ENCODE measurements at places on chromosomes 6 and 20.

DNA sequence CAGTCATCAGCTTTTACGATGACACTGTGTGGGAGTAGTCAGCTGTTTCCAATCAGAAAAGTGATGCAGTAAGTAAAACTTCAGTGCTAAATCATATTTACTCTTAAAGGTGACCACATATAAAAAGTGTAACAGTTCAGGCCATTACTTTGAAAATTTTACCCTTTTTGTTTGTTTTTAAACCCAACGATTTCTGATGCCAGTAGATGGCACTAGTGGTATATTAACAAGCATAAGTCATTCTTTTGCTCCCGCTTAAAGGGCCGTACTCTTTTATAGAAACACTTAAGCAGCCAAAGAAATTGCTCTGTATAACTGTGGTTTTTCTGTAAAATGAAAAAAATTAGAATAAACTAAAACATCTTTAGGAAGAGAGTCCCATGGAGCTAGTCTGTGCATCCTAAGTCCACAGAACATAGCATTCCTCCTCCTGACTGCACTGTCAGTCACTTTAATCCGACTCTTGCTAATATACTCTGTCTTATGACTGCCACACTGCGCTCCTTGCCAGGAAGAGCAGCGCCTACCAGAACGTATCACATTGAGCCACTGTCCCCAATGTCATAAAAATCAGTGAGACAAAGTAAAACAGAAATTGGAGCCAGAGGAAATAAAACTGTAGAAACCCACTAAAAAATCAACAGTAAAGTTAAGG lies 25.0 kb downstream of the HEBP2 start:
- peak; percentile 35 for DNase-seq

- no peak for DNase-seq
These were observed 13.6 kb downstream of the ITPA start for GRCh38 chr20:3222635-3223600.

- DNase-seq: no peak
These were observed 24.4 kb downstream of the PROCR start for GRCh38 chr20:35196313-35196712.

DNA sequence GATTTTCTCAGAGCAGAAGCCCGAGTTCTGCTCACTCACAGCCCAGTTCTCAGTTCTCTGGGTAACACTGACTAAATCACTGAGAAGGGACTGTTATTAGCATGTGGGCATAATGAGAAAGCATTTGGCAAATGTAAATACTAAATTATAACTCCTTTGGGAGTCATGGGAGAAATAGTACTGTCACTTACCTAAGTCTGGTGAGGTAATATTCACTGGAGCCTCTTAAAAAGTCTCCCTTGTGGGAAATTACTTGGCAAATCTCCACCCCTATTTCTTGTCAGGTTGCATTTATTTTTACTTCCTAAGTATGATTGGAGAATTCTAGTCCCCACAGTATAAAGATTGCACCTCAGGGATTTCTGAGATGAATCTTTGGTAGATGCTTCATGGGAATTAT lies 254.3 kb downstream of the SLC35F1 start:
- DNase-seq: no peak

DNA sequence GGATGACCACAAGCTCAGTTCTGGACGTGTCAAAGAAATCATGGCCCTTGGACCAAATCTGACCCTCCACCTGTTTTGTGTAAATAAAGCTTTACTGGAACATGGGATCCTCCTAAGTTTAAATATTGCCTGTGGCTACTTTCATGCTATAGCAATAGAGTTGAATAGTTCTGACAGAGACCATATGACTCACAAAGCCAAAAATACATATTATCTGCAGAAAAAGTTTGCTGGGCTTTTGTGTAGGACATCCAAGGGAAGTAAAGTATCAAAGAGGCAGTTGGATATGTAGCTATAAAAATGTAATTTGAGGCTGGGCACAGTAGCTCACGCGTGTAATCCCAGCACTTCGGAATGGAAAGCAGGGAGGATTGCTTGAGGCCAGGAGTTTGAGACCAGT lies 78.9 kb downstream of the TOX2 start:
- no peak for DNase-seq

GRCh38 chr20:4366076-4366475 lies 350.7 kb upstream of the RNF24 start:
- DNase-seq: no peak

- no peak for DNase-seq
These were observed 235.3 kb upstream of the CEP162 start for GRCh38 chr6:84462698-84463097.

GRCh38 chr6:30779850-30780641 lies 35.7 kb upstream of the IER3 start:
- DNase-seq: no peak

DNA sequence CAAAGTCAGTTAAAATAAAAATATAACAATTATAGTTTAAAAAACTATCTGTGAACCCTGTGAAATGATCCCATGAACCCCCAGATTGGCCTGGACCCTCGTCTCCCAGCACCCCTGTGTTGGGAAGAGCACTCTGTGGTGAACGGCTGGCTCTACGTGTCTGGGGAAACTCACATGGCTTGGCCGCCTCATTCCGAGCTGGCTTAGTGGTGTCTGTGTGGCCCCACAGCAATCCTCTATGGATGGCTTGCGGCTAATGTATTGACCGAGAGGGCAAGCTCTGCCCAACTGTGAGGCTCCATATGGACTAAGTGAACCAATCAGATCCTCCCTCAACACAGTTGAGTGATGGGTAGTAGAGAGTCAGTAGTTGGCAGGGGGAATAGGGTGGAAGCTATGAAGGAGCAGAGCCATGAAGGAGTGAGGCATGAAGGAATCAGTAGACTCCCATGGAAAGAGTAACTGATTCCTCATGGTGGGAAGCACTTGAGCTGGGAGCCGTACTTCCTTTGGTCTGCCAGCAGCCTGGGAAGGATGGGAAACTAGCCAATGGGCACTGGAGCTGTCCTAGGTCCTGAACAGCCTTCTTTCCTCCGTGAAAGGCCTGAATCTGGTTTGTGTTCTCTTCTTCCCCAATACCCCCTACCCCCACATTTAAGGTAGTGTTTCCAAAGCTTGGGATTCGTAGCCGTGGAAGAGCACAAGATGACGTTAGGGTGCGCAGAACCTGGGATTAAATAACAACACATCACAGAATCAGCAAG lies 21.6 kb upstream of the ZNF831 start:
- peak; percentile 48 for DNase-seq

- no peak for DNase-seq
These were observed 222.9 kb downstream of the LAMA2 start for GRCh38 chr6:129105793-129106192.

DNA sequence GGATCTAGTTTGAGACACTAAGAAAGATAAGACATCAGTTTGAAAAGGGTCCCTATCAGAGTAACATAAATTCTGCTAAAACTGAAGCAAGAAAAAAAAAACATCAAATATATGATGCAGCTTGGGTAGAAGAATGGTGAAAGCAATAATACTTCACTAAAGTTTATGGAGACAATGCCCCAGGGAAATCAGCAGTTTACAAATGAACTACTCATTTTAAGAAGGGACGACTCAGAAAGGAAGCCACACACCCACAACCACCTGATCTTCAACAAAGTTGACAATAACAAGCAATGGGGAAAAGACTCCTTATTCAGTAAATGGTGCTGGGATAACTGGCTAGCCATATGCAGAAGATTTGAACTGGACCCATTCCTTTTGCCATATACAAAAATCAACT lies 143.5 kb downstream of the TPBG start:
- no peak for DNase-seq

DNA sequence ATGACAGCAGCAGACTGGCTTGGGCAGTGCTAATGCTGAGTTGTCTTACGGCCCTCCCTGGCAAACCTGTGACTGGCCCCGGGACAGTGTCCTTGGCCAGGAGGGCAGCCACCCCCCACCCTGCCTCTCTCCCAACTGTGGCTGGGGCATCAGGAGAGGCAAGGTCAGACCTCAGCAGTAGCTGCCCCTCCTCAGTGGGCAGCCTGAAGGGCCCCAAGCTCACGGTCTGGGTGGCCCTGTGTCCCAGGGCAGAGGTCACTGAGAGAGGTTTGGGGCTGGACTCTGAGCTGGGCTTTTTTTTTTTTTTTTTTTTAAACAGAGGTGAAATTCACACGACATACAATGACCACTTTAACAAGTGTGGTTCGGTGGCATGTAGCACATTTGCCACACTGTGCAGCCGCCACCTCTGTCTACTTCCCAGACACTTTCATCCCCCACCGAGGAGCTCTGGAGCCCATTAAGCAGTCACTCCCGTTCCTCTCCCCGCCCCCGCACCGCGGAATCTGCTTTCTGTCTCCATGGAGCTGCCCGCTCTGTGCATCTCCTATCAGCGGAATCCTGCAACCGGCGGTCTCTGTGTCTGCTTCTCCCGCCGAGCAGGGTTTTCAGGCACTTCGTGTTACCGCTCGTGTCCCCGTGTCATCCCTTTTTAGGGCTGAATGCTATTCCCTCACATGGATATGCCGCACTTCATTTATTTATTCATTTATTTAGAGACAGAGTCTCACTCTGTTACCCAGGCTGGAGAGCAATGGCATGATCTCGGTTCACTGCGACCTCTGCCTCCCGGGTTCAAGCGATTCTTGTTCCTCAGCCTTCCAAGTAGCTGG lies 67.9 kb upstream of the GATA5 start:
- no peak for DNase-seq

GRCh38 chr6:5898563-5898962 lies 108.2 kb downstream of the NRN1 start:
- no peak for DNase-seq

- no peak for DNase-seq
These were observed 10.5 kb downstream of the SNAI1 start for GRCh38 chr20:49993301-49993751.

- no peak for DNase-seq
These were observed 147.3 kb downstream of the UNC5CL start for GRCh38 chr6:40891686-40892085.

DNA sequence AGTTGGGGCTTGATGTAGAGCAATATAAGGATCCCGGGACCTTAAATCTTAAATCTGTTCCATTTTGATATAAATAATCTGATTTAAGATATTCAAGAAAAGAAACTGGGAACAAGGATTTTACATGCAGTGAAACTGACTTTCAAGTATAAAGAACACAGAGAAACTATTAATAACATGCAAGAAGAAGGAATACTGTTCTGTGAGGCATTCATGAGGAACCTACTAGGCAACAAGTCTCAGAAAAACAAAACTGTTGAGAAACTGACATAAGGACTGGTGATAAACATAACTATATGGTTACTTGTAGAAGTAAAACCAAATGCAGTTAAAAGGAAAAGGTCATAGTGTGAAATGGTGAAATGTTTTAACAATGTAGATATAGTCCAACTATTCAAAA lies 15.8 kb downstream of the HDDC2 start:
- DNase-seq: no peak

- no peak for DNase-seq
These were observed 228.9 kb upstream of the DEFB112 start for GRCh38 chr6:50278663-50279062.

DNA sequence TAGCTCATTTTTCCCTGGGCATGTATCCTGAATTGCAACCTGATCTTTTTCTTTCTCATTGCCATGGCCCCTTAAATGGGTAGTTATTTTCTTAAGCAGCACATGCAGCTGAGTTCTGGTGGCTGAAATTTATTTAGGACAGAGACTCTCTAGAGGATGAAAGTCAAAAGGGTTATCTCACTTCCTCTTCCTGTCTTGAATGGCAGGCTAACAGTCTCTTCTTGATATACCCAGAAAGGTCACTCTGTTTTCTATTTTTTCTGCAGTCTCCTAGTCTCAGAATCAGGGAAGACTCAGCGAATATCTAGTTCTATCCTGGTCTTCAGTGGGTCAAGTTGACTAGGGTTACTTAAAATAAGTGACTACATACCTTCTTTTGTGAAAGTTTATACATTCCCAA lies 243.3 kb downstream of the EPHA7 start:
- no peak for DNase-seq

- DNase-seq: no peak
These were observed 59.7 kb downstream of the GPX5 start for GRCh38 chr6:28585335-28585734.

DNA sequence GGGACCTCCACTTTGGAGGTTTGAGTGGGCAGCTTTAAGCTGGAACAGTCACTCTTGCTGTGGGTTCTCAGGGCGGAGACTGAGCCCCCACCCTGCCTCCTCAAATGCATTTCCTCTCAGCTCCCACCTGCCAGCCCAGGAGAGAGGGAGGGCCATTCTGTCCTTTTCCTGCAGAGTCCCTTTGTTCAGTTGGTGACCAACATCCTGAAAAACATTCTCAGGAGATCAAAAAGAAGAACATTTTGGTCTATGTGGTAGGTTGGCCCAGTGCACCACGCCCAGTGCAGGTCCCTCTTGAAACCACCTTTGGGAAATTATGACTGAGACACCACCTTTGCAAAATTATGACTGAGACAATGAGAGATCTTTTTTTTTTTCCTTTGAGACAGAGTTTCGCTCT lies 13.4 kb downstream of the SLC52A3 start:
- DNase-seq: no peak

- DNase-seq: no peak
These were observed 120.3 kb upstream of the RALGAPA2 start for GRCh38 chr20:20832715-20833114.

- DNase-seq: no peak
These were observed 61.9 kb downstream of the CBFA2T2 start for GRCh38 chr20:33551778-33552177.

GRCh38 chr6:141464490-141464889 lies 668.2 kb upstream of the GJE1 start:
- DNase-seq: no peak

DNA sequence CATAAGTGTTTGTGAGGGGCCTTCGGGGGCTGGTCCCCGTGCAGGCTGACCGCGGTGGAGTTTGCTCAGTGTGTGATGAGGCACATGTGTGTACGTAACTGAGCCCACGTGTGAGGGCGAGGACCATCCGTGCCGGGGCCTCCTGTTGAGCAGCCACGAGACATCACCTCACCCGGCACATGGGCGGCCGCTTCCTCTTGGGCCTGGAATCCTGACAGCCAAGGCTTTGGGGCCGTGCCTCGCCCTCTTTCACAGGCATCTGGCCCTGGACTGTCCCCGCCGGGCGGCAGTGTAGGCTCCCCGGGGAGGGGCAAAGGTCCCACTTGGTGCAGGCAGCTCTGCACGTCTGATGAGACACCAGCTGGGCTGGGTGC lies 202.3 kb downstream of the DLL1 start:
- no peak for DNase-seq

DNA sequence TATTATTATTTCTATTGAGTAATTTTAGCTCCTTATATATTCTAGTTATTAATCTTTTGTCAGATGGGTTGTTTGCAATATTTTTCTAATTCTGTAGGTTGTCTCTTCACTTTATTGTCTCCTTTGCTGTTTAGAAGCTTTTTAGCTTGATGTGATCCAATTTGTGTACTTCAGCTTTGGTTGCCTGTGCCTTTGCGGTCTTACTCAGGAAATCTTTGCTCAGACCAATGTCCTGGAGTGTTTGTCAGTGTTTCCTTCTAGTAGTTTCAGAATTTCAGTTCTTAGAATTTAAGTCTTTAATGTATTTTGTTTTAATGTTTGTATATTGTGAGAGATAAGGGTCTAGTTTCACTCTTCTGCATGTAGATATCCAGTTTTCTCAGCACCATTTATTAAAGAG lies 916.0 kb upstream of the EYS start:
- no peak for DNase-seq

GRCh38 chr20:12849225-12849910 lies 159.4 kb upstream of the SPTLC3 start:
- no peak for DNase-seq
